ENCODE measurements at places on chromosomes 1 and 21.

DNA sequence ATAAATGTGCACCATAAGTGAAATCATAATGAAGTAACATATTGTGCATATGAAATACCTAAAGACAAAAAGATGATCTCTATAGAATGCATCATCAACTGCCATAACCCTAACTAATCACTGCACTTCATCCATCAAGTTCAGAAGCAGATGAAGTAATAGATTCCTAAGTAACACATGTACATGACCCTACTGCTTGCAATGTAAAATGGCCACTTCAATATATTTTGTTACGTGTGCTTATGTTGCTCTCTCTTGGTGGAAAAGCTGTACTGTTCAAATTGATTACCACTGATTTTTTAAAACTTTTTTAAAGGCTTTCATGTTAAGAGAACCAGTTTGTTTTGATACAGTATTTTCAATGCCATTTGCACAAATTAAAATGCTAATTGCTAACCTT, 141.8 kb downstream of the TTLL7 start:
- DNase-seq = peak; percentile 33

- no peak for DNase-seq
These were observed 78.0 kb upstream of the ATP5PO start for GRCh38 chr21:33993286-33994231.

- DNase-seq = no peak
These were observed 18.8 kb downstream of the TNFRSF9 start for GRCh38 chr1:7921796-7922195.

DNA sequence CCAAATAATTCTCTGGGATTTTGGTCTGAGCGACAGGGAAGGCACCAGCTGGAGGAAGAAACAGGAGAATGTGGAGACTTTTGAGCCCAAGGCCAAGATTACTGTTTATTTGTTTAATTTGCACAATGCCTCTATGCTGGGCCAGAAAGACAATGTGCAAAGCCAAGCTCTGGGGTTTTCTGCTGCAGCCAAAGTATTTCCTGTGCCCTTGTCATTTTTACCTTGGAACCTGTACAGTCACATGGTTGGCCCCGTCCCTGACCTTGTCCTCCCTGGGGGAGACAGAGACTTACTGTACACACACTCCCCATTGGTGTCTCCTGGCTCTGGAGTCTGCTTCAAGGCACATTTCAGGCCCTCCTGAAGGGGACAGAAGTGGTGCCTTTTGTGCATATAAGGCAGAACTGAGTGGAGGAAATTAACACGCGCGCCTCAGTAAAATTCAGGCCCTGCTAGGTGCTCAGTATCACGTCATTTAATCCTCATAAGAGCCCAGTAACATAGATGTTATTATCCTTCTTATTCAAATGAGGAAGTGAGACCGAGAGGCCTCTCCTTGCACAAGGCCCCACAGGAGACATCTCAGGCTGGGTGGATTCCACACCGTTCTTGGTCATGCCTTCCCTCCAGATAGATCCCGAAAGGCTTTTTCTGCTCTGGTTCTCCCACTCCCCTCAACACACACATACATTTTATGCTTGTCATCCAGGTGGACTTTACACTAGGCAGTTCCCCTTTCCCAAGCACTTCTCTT, 21.1 kb downstream of the C1orf115 start:
- DNase-seq = no peak

GRCh38 chr21:35136586-35137219, 87.6 kb upstream of the RUNX1 start:
- DNase-seq = peak; percentile 72

- DNase-seq = no peak
These were observed 20.9 kb downstream of the GNAI3 start for GRCh38 chr1:109569323-109569722.

DNA sequence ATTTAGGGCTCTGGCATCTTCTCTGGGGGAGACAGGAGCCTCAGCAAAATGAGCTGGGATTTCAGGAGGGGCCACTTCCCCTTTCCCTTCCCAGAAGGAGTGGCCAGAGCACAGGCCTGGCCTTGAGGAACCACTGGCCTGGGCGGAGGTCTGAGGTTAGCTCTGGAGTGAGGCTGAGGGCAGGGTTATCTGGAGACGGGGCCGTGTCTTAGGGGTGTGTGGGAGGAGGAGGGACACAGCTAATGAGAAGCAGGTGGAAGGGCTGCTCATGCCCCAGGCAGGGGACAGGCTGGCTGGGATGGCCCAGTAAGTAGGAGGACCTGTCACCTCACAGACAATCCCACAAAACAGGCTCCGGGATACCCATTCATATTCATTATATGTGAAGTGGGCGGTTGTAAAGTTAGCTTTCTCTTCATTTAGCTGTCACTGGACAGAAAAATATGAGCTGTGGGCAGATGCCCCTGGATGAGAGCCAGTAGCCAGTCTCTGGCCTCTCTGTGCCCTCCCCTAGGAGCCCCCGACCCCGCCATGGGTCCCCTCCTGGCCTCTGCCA, 12.4 kb downstream of the ALX3 start:
- peak; percentile 55 for DNase-seq

GRCh38 chr1:209042413-209042812, 541.1 kb upstream of the CAMK1G start:
- no peak for DNase-seq

DNA sequence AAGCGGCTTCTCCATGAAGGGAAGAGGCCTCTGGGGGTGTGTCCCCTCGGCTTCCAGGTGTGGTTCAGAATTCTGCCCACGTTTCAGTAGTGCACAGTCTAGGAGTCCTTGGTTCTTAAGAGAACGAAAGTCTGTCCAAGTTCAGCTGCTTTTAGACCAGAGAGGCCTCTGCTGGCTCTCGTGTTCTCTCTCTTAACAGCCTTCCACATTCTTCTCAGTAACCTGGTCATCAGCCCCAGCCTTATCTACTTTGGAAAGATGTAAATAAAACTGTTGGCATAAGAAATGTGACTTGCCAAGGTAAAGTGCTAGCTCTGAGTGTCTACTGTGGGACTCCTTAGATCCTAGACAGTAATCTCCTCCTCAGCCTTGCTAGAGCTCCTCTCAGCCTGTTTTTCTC, 15.3 kb upstream of the STUM start:
- no peak for DNase-seq

DNA sequence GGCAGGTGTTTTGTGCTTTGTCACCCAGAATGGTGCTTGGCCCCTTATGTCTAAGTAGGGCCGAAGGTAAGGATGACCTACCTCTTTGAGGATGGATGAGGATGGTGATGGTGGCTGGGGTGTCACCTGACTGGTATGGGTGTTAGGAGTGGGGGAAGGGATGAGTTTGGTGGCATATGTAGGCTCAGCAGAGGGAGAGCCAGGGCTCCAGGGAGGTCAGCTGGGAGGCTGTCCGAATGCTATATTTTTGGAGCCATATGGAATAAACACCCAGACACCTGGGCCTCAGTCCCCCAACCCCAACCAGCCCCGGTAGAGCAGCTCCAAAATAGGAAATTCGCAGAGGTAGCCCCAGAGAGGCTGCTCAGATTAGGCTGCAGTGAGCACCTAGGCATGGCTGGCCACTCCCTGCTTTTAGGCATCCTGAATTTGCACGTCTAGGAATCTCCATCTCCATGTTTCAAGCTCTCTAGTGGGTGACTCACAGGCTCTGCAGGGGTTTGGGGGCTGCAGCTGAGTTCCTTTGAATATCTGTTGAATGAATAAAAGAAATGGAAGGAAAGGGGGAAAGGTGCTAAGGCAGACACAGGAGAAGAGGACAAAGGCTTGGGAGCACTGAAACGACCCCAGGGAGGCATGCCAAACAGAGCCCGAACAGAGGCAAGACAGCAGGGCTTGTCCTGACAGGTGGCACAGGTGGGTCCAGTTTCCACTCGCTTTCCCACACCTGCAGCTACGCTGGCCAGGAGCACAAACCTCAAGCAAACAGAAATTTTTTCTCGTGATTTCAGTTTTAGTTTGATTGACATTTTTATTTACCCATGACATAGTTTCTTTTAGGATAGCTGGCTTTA, 135.3 kb upstream of the EDN2 start:
- DNase-seq = no peak

DNA sequence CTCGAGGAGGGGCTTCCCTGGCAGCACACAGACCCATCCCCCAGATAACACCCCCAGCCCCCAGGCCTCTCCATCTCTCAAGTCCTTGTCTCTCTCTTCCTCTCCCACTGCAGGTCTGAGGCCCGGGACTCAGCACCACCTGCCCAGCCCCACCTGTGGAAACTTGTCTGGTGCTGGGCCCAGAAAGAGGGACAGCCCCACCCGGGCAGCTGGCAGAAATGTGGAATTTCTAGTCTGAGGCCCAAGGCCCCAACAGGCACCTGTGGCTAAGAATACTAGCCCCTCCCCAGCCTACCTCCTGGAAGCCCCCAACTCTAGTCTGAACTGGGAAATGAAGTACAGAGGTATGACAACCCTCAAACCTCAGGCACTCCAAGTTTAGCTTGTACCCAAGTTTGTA, 15.4 kb downstream of the TTC39A start:
- no peak for DNase-seq

DNA sequence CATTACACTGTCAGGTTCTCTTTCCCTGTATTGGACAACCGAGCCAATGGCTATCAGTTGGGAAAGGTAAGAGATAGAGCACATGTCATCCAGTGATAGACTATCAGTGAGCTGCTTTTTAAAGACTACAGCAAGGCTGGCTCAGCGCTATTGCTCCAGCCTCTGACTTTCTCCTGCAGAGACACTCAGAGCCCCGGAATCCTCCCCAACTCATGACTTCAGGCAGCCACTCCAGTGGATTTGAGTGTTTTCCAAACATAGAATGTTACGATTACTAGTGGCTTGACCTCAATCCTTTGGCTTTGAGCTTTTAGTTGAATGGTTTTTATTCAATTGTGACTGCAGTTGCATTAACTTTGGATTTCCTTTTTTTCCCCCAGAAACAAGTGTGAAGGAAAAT, 331.9 kb downstream of the DISC1 start:
- DNase-seq = peak; percentile 86

DNA sequence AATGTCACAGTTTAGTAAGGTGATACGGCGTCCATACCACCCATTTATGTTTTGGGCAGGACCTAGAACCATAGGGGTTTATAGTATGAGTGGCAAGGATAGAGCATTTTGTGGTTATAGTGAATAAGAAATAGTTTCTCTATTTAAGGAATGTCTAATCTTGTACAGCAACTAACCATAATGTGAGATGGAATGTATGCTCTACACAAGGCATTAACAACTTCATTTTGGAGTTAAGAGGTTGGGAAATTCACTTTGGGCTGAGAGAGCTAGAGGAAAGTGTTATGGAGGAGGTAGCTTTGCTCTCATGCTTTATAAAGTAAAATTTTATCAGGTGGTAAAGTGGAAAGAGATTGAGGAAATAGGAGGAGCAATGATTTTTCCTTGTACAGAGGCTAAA, 3.0 kb upstream of the MCL1 start:
- peak; percentile 24 for DNase-seq

DNA sequence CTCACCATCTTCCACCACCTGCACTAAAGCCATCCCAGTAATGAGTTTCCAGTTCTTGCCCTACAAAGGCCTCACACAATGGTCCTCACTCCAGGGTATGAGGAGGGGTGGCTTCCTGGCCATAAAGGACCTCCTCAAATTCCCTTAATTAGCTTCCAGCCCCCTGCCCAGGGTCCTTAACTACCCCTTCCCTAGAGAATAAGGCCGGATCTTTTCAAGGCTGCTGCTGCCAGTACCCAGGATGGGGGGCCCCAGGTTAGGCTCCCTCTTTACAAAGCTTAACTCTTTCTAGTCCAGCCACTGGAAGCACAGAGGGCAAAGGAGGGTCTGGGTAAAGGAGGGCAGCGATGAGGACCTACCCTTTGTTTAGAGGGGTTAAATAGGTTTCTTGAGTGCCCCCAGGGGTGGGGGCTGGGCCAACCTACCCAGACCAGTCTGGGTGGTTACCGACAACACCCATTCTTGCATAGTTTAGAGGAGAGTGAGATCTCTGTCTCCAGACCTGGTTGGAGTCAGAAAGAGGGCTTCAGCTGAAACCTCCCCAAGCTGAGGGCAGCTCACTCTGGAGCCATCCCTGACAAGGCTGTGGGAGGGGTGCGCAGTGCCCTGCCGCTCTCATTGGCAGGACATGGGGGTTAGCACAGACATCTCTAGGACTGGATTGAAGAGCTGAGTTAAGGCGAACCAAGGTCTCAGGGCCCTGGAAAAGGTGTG, 7.1 kb downstream of the BLACAT1 start:
- no peak for DNase-seq
